SK-N-SH treated with all-trans-retinoic acid at 6 μM for 48 hours (cell line): ENCODE measurements at places on chromosomes 5 and 9.

DNA sequence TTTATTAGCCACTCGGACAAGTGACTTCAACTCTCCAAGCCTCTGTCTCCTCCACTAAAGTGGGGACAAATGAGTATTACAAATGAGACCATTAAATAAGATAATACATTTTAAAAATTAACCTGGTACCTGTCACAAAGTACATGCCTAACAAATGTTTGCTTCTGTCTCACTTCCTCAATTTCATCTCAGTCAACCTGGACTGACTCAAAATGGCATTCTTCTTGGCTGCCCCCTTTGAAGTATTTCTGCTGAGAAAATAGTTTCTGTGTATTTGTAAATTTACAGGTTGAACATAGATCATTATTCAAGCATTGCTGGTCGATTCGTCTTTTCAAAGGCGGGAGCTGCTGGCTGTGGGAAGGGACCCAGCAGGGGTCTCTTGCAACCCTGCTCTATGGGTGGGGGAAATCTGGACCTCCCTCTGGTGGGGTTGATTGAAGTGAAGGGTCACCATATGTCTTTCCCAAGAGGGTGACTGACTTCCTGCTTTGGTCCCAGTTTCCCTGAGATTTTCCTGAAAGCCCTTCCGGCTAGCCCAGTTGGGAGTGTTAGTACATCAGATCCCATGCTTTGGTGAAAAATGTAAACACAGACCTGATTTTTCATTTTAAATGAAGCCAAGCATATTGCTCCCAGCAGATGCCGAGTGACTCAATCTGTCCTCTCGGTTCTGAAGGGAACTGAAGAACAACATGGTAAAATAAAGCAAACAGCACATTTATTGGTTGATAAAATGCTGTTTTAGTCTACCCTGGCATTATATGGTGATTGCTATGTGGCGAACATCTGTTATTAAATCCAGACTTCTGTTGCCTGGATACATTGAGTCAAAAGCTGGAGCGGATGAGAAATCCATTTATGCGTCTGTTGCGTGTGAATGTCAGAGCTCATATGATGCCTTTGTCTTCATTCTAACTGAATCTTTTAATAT lies 73.0 kb downstream of the KCNIP1 start:
- ATAC-seq: no peak

DNA sequence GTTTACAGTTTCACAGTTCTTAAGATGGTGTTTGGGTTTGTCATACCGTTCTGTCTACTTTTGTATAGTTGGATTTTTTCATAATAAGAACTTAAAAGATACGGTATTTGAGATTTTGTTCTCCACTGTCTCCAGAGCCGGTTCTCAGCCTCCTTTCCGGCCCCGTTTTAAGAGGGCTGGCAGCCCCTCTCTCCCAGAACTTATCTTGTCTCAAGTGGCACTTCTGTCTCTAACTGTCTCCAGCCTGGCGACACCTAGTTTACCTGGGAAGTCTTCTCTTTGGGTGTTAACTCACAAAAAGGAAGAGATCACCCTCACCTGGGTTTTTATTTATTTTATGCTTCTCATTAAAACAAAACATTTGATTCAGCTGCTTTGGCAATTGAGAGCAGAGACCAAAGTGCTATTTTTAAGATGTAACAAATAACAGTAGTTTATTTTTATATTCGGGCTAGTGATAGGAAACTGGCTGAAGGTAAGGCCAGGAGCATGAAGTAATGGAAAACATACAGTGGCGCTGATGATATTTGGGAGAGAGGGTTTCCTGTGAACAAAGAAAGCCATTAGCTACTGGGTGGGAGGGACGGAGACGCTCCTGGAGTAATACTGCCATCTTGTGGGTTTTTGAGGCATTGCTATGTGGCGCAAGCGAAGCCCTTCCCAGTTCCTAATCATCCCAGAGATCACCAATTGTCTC lies 48.3 kb downstream of the ACER2 start:
- peak; percentile 99 for ATAC-seq

DNA sequence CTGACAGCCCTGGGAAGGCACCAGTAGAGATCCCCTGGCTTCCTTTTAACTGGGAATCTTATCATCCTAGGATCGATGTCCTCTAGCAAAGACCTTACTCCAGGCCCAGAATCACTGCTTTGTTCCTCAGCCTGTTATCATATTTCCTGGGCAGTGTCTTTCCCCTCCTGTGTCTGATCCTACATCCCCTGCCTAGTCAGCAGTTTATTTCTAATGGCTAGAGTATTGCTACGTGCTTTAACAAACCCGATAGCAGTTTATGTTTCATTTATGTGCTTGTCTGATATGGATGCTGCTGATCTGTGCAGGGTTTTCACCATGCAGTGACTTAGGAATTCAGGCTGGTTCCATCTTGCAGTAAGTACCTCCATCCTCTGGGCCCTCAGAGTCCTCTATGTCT lies 20.9 kb upstream of the BARX1 start:
- no peak for ATAC-seq

- ATAC-seq: no peak
Observed at GRCh38 chr5:118233606-118234005, 754.7 kb downstream of the DTWD2 start.

DNA sequence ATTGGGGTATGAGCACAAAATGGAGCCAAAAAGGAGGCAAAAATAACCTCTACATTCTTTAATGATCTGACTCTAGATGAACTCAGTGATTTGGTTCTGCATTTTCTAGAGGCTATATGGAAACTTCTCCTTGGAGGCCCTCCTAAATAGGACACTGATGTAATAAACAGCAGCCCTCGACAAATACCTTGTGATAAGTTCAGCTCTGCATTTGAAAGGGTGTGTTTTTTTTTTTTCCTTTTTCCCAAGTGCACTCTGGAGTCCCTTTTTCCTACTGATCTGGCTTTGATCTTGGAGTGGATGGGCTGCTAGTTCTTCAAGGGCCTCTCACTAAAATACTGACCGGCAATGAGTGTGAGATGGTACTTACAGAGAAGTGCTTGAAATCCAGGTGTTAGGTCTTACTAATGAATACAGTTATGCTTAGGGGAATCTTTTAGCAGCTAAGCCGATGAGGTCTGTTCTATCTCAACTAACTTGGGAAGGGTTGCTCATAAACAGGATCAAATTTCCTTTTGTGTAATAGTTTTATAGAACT lies 161.7 kb downstream of the MAST4 start:
- no peak for ATAC-seq

DNA sequence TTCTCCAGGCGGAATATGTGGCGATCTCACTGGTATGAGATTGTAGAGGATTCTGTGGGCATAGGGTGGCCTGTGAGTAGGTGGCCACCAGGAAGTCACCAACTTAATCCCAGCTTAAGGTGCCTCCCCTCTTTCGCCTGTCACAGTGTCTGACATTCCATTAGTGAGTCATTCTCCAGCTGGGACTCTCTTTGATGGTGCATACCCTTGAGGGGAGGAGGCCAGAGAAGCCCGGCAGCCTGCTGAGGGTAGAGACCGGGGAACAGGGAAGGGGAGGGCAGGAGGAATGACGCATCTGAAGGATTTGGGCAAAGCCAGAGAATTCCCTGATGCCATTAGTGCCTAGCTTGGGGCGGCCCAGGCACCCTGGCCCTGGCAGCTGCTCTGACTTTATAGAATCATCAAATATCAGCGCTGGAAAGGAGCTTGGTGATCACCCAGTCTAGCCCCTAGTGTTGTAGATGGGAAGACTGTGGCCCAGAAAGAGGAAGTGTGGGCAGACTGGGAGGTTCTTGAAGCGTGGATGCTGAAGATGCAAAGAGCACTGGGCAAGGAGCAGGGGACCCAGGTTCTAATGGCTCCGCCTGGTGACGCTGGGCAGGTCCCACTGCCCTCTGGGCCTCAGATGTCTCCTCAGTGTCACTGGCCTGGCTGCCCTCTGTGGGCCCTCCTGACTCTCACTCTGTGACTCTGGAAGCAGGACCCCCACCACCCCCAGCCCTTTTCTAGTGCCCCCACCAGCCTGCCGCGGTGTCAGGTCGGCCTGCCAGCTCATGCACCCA lies 41.4 kb downstream of the DAB2IP start:
- ATAC-seq: peak; percentile 79

DNA sequence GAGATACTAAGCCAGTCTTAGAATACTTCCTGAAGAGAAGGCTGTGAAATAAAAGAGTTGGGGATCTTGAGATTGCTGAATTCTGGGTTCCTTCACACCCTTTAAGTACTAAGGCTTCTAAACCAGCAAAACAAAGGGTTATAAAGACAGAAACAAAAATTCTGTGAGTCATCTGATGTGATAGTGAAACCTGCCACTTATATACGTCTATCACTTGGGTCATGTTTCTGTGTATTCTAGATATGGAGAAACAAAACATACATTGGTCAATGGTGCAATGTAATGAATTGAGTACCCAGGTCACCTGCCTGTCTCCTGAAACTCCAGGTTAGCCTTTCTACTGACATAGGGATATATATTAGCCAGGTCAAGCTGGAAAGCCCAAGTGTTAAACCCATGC lies 319.3 kb upstream of the GRAMD2B start:
- ATAC-seq: no peak

DNA sequence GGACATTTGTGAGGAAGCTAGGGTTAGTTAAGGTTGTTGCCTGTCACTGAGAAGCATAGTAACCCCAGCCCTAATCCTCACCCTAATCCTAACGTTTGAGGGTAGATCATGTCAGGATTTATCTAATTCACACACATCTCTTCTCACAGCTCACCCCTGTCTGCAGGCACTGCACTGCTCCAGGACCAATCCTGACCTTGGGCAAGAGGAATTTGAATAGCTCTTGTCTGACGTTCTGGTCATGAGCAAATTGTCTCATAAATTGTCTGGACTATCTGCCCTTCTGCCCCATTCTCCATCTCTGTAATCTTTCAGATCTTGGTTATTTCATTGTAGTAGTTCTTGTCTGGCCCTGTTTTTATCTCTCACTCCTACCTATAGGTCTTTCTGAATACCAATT lies 18.7 kb downstream of the CRHBP start:
- no peak for ATAC-seq

DNA sequence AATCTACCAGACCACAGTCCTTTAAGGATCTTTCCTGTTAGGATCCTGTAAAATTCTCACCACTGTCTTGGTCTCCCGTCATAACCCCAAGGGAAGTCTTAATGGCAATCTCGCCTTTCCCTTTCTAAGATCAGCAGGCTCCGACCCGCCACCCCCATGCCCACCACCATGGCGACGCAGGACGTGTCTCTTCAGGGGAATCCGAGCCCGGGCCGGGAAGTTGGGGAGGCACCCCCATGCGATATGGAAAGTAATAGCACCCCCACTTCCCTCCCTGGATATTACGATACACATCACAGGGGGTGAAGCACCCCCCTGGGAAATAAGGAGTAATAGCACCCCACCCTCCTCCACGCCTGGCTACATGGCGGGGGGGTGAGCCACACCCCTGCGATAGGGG lies 8.3 kb upstream of the STK32A start:
- no peak for ATAC-seq

DNA sequence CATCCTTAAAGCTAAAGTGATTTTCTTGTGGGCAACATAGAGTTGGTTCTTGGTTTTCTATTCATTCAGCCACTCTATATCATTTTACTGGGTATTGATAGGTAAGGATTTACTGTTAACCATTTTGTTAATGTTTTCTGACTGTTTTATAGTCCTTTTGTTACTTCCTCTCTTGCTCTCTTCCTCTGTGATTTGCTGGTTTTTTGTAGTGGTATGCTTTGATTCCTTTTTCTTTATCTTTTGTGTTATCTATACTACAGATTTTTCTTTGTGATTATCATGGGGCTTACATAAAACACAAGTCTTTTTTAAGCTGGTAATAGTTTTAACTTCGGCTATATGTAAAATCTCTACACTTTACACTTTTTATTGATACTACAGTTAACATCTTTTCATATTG lies 43.3 kb downstream of the CREBRF start:
- no peak for ATAC-seq

GRCh38 chr5:32642276-32643002 lies 57.1 kb downstream of the SUB1 start:
- ATAC-seq: peak; percentile 80

DNA sequence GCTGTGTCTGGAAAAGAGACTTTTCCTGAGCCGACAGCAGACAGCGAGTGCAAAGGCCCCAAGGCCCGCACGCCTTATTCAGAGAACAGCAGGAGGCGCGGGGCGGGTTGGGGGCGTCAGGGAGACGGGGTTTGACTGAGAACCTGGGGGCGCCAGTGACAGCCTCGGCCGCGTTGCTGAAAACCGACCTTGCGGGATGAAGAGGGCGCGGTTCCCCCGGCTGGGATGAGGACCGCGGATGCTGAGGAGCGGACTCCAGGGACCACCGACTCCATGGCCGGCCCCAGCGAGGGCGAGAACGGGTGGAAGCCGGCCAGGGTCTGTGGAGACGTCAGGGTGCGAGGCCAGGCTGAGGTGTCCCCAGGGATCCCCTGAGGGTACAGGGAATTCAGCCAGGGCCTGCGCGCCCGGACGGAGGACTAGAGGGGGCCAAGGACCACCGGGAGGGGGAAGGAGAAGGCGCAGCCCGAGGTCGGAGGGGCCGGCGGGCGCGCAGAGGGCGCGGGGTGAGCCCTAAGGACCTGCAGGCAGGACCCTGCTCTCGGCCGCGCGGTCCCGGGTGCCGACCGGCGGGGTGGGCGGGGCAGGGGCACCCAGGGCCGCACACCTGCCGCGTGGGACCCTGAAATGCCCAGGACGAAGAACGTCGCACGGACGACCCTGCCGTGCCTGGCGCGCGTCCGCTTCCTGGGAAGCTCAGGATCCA lies 837 bp upstream of the AHRR start:
- ATAC-seq: peak; percentile 3; the same call in 2 of the 3 replicates

- no peak for ATAC-seq
Observed at GRCh38 chr9:96515621-96516470, 65.9 kb downstream of the HABP4 start.

DNA sequence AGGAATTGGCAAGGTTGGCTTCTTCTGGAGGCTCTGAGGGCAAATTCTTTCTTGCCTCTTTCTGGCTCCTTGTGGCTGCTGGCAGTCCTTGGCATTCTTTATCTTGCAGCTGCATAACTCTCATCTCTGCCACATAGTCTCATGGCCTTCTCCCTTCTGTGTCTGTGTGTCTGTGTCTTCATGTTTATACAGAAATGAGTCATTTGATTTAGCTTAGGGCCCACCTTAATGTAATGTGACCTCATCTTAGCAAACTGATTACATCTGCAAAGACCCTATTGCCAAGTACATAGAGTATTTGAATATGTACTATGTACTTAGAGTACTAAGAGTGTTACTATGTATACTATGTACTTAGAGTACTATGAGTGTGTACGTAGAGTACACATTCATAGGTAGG lies 122.5 kb downstream of the RFK start:
- no peak for ATAC-seq
